ENCODE measurements at places on chromosomes 16 and 17.
A peak's percentile ranks its signal among the peaks of the same experiment; 100 is the strongest.

GRCh38 chr16:79452671-79453070 is 147.9 kb downstream of the MAF start:
- H3K4me1 ChIP-seq: no peaks in the 10 kb centered on the region
- no peaks in the 10 kb centered on the region for H3K36me3 ChIP-seq
- no peak overlapping the region for H3K27ac ChIP-seq
- H3K4me3 ChIP-seq: no peak overlapping the region

- DNase-seq: no peak
- H3K4me3 ChIP-seq: no peak overlapping the region
- no peaks in the 10 kb centered on the region for H3K36me3 ChIP-seq
- no peaks in the 10 kb centered on the region for H3K27me3 ChIP-seq
Observed at GRCh38 chr17:17766077-17766743, 70.6 kb downstream of the SREBF1 start.

DNA sequence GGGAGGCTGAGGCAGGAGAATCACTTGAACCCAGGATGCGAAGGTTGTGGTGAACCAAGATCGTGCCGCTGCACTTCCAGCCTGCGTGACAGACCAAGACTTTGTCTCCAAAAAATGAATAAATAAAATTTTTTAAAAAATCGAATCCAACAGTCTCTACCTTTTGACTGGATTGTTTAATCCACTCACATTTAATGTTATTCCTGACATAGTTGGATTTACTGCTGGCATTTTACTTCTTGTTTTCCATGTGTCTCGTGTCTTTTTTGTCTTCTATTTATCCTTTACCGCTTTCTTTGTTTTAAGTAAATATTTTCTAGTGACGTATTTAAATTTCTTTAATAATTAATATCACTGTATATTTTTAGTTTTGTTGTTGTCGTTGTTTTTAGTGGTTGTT is 5.4 kb upstream of the CES4A start:
- no peaks in the 10 kb centered on the region for H3K36me3 ChIP-seq
- no peaks in the 10 kb centered on the region for H3K27me3 ChIP-seq
- no peak overlapping the region for H3K27ac ChIP-seq
- H3K4me1 ChIP-seq: no peaks in the 10 kb centered on the region
- DNase-seq: no peak

- no peak overlapping the region for H3K27ac ChIP-seq
- no peaks in the 10 kb centered on the region for H3K36me3 ChIP-seq
- no peak for DNase-seq
- H3K4me3 ChIP-seq: no peak overlapping the region
- H3K27me3 ChIP-seq: no peaks in the 10 kb centered on the region
Observed at GRCh38 chr16:53064081-53064578, 9.3 kb downstream of the CHD9 start.

- DNase-seq: no peak
- peak overlapping the region; percentile 94 for H3K4me3 ChIP-seq
- peaks cover 6% of the 10 kb centered on the region for H3K36me3 ChIP-seq
- no peak overlapping the region for H3K27ac ChIP-seq
- no peaks in the 10 kb centered on the region for H3K27me3 ChIP-seq
- H3K4me1 ChIP-seq: no peaks in the 10 kb centered on the region
Observed at GRCh38 chr17:29291163-29291752, 2.7 kb downstream of the NUFIP2 start.

- H3K4me3 ChIP-seq: no peak overlapping the region
- DNase-seq: no peak
- no peak overlapping the region for H3K27ac ChIP-seq
- no peaks in the 10 kb centered on the region for H3K36me3 ChIP-seq
Observed at GRCh38 chr17:36839256-36839655, 98.0 kb upstream of the LHX1 start.

GRCh38 chr17:31560616-31561235 is 169.3 kb downstream of the RAB11FIP4 start:
- no peak overlapping the region for H3K27ac ChIP-seq
- no peaks in the 10 kb centered on the region for H3K36me3 ChIP-seq
- H3K27me3 ChIP-seq: peaks cover 4% of the 10 kb centered on the region
- H3K4me3 ChIP-seq: no peak overlapping the region

DNA sequence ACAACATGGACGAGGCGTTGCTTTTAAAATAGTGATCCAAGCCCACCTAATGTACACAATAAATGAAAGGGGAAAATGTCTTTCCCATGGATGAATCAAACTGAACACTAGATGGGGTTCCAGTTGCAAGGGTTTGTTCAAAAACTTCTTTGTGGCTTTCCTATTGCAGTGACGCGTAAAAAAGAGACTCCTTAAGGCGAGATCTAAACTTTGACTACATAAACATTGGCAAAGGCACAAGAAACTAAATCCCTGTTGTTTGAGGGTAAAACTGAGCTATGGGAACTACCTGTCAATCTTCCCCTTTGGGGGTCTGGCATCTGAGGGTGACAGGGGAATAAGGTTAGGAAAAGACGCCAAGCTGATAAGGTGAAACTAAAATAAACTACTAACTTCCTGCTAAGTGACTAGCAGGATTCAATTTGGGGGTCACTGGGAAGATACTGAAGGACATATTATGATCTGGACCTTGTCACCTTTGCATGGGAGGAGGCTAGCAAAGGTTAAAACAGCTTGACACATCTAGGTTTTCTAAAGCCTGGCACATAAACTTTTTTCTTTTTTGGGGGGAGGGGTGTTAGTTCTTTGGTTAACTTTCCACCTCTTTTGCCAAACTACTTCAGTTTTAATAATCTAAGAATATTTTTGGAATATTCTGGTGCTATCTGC is 4.7 kb downstream of the SALL1 start:
- H3K27me3 ChIP-seq: no peaks in the 10 kb centered on the region
- DNase-seq: no peak
- no peak overlapping the region for H3K4me3 ChIP-seq
- H3K36me3 ChIP-seq: peaks cover under 1% of the 10 kb centered on the region
- no peaks in the 10 kb centered on the region for H3K4me1 ChIP-seq
- no peak overlapping the region for H3K27ac ChIP-seq

DNA sequence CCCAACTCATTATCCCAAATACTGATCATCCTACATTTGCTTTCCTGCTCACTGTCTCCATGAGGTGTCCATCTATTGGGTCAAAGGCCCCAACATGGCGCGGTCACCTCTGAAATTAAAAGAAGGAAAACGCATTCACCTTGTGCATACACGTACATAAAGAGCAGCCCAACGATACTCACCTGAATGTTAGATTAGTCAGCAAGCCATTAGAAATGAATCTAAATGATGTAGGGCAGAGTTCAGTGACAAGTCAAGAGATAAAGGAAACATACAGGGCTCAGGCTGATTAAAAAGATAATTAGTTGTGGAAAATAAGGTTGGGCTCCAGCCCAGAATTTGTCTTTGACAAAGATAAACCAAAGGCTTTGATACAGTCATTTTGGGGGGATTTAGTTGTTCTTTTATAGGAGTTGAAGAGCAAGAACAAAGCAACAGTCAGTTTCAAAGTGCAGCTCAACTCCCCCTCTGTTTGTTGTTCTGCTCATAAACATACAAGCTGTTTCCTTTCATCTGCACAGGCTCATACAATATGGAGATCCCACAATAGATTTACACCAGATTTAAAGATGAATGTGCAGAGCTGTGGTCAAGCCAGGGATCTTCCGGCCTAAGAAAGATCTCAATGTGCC is 21.1 kb downstream of the NXPH3 start:
- H3K4me3 ChIP-seq: no peak overlapping the region
- no peak for DNase-seq
- H3K27ac ChIP-seq: no peak overlapping the region
- H3K4me1 ChIP-seq: peaks cover 1% of the 10 kb centered on the region
